ENCODE measurements at places on chromosomes 7 and 10.

- DNase-seq: no peak
Measured at GRCh38 chr7:30815951-30816644, 44.9 kb downstream of the MINDY4 start.

- DNase-seq: peak; percentile 26
Measured at GRCh38 chr7:51009716-51010496, 227.2 kb upstream of the GRB10 start.

- no peak for DNase-seq
Measured at GRCh38 chr10:49761789-49762565, at the start of gene OGDHL. Gene OGDHL, minus strand, starts transcription at chr10:49762323. Its CDS starts 3,731 bp downstream, at chr10:49758592.

DNA sequence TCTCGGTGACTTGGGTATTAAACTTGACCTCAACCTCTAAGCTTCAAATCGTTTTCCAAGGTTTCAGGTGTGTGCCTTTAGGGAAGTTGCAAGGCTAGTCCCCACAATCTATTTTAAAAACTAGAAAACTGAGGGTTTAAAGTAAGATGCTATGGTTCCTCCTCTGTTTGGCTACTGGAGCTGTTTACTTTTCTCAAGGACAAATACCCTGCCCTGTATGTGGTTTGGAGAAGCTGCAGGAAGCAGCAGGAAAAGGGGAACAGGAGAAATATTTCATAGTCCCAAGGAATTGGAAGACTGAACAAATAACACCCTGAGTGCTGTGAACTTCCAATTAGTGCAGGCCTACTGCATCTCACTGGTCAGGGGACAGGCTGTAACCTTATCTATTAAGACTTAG, 135.9 kb downstream of the NRP1 start:
- no peak for DNase-seq

DNA sequence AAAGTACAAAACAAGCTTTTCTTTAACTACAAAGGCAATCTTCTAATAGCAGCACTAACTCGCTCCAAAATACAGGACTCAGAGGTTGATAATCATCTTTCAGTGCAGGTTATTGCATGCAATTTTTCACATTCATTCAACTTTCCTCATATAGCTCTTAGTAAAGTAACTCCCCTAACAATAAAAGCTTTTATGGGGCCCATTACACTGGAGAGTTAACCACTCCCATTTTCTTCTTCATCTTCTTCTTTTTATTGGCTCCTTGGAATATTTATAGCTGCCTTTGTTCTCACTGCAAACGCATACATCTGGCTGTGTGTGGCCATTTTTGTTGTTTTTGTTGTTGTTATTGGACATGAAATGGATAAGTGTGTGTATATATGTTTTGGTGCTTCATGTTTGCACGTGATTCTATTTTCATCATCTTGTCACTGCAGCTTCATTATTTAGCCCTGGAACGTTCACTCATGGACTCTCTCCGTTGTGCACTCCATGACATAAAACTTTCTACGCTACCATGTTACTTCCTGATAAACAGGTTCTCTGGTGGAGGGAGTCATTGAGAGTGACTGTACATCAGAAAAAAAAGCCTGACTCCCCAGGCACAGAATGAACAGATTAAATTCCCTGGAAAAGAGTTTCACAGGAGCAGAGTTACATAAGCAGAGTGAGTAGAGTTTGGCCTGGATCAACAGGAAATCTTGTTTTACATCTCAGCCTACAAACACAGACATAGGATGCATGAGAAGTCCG, 236.4 kb upstream of the SP4 start:
- no peak for DNase-seq

DNA sequence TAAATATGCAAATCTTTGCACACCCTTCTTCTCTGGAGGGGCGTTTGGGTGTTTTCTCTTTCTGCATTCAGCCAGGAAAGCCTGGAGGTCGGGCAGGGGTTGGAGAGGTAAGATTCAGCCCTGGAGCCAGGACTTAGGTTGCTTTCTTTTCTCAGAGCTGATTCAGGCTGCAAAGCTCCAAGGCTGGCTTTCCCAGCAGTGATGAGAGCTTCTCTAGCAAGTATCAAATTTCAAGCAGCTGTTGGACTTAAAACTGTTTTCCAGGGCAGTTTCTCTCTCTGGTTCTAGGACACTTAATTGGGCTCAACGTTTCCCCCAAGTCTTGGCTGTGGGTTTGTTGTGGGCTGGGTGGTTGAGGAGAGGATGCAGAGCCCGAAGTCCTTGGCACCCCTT, 608 bp downstream of the AKR1B10 start:
- DNase-seq: peak; percentile 64

- DNase-seq: peak; percentile 4
Measured at GRCh38 chr10:89861584-89862301, 160.4 kb downstream of the KIF20B start.

GRCh38 chr7:130941322-130942210, 207.6 kb upstream of the KLF14 start:
- no peak for DNase-seq

DNA sequence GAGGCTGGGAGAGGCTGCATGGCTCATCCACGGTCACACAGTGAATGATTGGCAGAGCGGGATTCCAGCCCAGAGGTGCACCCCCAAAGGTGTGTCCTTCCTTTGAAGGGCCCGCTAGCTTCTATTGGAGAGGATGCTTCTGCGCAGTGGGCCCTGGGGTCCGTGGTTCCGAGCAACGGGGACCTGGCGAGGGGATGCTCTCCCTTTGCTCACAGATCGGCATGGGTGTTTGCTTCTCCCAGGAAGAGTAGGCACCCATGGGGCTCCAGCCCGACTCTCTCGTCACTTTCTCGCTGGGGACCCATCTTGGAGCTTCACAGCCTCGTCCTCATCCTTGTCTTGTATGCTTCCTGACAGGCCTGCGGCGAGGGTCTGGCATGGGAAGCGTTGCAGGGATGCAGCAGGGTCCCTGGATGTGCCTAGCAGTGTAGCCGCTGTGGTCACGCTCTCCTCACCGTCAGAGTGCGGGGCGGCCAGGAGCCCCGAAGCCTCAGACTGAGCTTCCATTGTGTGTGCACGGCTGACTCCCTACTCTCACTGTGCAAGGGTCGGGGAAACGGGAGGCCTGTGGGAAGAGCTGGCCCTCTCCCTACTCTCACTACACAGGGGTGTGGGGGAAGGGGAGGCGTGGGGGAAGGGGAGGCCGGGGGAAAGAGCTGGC, 538.5 kb upstream of the FOXK1 start:
- no peak for DNase-seq

- peak; percentile 25 for DNase-seq
Measured at GRCh38 chr10:77463967-77464745, 173.5 kb downstream of the KCNMA1 start.

DNA sequence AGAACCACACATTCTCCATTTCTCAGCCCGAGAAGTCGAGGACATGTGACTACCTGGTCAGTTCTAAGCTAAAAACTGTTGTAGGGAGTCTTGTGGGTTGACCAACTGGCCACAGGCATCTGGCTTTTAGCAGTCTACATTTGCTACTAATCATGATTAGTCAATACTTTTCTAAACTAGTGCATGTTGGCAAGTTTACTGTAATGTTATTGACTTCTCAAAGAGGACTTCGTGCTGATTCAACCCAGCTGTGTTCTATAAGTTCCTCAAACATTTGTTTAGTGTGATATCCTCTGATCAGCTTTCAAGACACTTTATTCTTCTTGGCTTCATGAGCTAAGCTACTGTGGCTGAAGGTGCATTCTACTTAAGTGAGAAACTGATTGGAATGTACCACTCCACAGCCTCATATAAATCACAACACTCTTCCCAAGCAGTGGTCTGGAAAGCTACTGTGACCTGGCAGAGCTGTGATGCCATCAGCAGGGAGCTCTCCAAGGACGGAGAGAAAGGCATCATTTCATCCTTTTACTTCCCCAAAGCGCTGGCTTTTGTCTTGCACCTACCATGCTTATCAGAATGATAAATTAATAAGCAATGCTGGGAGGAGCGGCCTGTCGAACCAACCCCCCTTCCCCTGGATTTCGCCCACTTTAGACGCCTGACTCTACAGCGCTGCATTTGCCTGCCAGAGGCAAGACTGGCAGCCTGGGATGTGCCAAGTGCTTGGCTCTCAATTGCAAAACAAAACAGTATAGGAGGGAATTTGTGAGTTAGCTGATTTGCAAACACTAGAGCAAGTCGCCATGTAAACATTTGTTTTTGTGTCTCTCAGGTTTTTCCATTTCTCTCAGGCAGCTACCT, 206.7 kb upstream of the PLXNA4 start:
- DNase-seq: peak; percentile 80

- DNase-seq: no peak
Measured at GRCh38 chr7:25669961-25670841, 441.9 kb upstream of the NPVF start.

DNA sequence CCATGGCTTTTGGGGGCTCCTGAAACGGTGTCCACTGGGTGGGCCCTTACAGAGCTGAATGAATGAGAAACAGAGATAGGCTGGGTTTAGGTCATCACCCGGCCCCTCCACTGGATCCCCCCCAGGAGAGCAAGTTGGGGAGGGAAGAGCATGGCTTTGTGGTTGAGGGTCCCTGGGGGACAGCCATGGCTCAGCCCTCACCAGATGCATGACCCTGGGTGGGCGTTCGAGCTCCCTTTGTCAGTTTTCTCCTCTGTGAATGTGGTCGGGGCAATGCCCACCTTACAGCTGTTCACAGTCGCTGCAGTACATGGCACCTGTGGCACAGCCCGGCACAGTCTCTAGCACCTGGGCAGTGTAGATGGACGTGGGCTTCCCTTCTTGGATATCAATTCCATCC, 40.6 kb upstream of the CXCL12 start:
- DNase-seq: no peak

DNA sequence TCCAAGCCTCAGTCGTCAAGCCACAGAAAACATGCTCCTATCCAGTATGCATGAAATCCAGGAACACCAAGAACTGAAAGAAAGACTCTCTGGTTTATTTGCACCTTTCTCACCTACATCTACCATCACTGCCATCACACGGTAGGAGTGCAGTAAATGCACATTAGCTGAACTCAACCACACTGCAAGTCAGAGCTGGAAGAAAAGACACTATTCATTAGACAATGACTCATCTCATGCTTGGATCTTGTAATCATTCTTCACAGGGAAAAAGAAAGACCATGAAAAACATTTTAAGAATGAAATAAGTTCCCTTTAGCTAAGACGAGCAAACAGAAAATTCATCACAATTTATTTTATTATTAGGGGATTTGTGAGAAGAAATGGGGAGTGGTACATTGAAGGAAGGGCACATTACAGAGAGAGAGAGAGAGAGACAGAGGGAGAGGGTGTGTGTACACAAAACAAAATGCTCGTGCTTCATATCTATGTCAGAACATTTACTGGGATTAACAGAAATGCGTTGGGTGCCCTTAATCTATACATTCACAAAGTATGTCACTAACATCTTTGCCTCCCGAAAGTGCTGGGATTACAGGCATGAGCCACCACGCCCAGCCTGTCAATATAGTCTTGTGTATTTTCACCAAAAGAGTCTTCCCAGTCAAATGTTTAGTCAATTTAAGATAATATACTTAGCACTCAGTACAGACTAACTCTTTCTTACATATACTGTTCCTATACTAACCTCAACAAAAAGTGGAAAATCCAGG, 324.9 kb downstream of the PARD3 start:
- peak; percentile 63 for DNase-seq

DNA sequence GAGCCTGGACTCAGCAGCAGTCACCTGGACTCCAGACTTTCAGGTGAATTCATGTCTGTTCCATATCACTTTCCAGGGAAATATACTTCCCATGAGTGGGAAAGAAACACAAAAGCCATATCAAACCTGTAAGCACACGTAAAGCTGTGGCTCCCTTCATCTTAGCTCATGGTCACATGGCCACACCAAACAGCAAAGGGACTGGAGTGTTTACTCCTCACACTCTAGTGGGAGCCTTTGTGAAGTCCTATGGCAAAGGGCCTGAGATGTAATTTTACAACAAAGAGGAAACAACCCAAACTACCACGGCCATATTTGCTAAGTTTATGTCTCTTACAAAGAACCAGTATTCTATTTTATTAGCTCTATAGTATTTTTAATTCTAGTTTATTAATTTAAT, 16.3 kb downstream of the SFTPA1 start:
- no peak for DNase-seq

GRCh38 chr7:620056-620455, 100.4 kb upstream of the PDGFA start:
- DNase-seq: no peak

DNA sequence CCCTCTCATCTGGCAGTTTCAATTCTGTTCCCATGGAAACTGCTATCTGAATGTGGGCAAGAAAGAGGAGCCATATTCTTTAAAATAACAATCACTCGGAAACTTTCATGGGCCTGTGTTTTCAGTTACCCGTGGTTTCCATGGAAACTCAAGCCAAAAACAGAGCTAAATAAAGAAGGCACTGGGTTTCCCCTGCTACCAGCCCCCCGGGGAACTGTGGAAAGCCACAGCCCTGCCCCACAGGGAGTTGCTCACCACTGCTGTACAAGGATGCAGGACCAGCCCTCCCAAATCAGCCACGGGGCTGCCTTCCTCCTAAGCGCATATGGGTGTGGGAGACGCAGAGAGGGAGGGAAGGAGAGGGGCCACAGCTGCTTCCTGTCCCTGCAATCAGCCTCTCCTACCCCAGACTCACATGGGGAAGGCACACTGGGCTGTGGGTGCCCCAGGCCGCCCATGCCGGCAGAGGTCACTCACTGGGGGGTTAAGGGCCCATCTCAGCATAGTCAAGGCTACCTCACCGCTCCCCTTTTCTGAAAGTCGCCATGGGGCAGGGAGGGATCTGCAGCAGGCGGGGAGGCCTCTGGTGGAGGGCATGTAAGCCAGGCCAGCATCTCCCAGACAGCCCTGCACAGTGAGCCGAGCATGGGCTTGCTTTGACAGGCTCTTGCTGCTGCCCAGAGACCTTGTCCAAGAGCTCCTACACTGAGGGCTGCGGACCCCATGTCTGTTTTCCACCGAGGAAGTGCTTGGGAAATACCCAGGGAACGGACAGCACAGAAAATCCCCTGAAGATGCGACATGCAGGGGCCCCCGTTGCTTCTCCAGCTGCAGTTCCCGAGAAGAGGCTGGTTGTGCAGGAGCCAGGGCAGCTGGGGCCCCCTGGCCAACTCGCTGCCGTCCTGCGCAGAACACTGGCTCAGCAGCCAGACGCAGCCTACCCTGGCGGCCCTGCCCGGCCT, 157.3 kb upstream of the PPP2R2D start:
- no peak for DNase-seq

- no peak for DNase-seq
Measured at GRCh38 chr10:93757801-93758507, at the start of gene LGI1. Gene LGI1, plus strand, starts transcription at chr10:93757936. Its CDS starts 209 bp downstream, at chr10:93758145.

DNA sequence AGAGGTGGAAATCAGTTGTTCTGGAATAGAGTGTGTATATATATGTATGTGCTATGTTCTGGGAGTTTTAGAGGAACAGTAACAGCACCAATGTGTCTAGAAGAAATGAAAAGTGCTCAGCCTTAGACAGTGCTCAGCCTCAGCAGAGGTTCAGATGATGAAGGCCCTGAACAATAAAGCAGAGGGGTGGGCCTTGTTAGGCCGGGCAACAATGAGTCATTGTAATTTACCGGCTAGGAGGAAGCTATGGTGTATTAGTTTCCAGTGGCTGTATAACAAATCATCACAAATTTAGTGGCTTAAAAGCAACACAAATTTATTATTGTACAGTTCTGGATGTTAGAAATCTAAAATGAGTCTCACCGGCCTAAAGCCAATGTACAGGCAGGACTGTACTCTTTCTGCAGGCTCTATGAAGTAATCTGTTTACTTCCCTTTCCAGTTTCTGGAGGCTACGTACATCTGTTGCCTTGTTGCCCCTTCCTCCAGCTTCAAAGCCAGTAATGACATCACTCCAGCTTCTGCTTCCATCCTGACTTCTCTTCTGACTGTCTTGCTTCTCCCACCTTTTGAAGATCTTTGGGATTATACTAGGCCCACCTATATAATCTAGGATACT, 84.6 kb downstream of the CH25H start:
- no peak for DNase-seq

- DNase-seq: peak; percentile 57
Measured at GRCh38 chr10:43160046-43160920, 22.0 kb downstream of the CSGALNACT2 start.

- no peak for DNase-seq
Measured at GRCh38 chr10:80144696-80145131, 12.2 kb downstream of the PLAC9 start.

Data from HFFc6 (cell line).